Natural killer cell treated with Interleukin-12 subunit alpha and Interleukin-12 subunit beta and Interleukin-15 and Interleukin-18, amount 100 ng/mL, for 72 hours (primary cell): ENCODE measurements at places on chromosomes 16 and 17. TPM values are rescaled to one million over a fixed set of nuclear protein-coding genes. Genes with fewer than 3 reads are reported as not detected.

Gene DDX19B
- total RNA-seq: 34.6 TPM

Gene CLEC19A
- total RNA-seq: not detected

Gene MYH3
- 5.9 TPM for total RNA-seq

Gene CDK10
- total RNA-seq: 60.8 TPM

Gene ATP1B2
- 0.25 TPM for total RNA-seq

Gene TP53TG3F
- not detected for total RNA-seq

Gene METRN
- 34.9 TPM for total RNA-seq

Gene MYL4
- total RNA-seq: 0.92 TPM

Gene CDH11
- total RNA-seq: not detected

Gene INO80E
- 133 TPM for total RNA-seq

Gene CMIP
- total RNA-seq: 48.0 TPM

Gene AIPL1
- total RNA-seq: not detected

Gene LGALS9
- 19.9 TPM for total RNA-seq
